ENCODE measurements at places on chromosomes 2 and 18. TPM values are rescaled to one million over a fixed set of nuclear protein-coding genes. Genes with fewer than 3 reads are reported as not detected.

Gene AAK1
- total RNA-seq, result 10.9 TPM

DNA sequence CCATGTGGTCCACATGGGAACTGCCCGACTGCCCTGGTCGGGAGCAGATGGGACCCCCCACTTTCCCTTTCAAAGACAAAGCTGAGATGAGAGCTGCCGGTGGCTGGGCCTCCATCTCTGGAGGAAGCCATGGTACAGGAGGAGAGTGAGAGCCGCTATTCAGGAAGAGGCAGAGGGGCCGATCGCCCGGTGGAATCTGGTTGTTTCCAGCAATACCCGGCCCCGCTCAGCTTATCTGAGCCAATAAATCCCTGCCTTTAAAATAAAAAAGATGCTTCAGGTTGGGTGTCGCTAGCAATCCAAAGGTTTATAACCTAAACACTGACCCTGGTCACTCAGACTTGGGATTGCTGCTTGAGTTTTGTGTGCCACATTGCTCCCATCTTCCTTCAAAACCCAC lies 15.2 kb upstream of the B3GNT7 start:
- DNase-seq, result no peak

- DNase-seq, result no peak
These were observed 413.6 kb upstream of the MEIS1 start for GRCh38 chr2:66021296-66021695.

- peak; percentile 71 for DNase-seq
These were observed 234.4 kb downstream of the LPIN1 start for GRCh38 chr2:11980809-11981208.
